ENCODE measurements at places on chromosomes 5 and 9. TPM values are rescaled to one million over a fixed set of nuclear protein-coding genes. Genes with fewer than 3 reads are reported as not detected.
A peak's percentile ranks its signal among the peaks of the same experiment; 100 is the strongest.

DNA sequence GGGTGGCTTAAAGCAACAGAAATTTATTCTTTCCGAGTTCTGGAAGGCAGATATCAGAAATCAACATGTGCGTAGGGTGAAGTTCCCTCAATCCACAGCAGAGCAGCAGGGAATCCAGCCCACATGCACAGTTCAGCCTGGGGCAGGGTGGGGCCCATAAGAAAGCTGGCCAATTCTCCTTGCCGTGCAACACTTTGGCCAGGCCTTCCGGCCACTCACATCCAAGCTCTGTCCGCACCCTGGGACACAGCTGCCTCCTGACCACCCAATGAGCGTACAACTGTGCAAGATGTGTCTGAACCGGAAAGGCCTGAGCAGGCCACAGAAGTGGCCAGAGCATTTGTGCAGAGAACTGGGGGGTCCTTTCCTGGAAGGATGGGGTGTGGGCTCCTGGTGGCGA, 274.9 kb downstream of the GADD45G start:
- DNase-seq, result no peak

GRCh38 chr9:114126247-114127060, 27.4 kb upstream of the KIF12 start:
- no peak for DNase-seq

The BHMT2 gene
- total RNA-seq, result not detected

DNA sequence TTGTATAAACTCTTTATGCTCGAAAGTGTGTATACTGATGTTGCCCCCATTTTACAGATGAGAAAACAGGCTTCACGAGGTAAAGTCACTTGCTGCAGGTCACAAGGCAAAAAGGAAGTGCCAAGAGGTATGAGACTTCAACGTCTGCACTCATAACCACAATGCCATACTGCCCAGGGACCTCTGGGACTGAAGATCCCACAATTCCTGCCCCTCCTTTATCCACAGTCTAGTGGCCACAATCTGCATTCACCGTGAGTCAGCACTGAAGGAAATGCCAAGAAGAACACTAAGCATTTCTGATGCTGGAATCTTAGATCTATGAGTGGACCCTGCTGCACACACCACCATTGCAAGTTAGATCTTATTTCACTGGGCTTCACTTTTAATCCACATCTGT, 37.3 kb downstream of the MED27 start:
- no peak for DNase-seq

The TRIM7 gene
- total RNA-seq, result not detected

DNA sequence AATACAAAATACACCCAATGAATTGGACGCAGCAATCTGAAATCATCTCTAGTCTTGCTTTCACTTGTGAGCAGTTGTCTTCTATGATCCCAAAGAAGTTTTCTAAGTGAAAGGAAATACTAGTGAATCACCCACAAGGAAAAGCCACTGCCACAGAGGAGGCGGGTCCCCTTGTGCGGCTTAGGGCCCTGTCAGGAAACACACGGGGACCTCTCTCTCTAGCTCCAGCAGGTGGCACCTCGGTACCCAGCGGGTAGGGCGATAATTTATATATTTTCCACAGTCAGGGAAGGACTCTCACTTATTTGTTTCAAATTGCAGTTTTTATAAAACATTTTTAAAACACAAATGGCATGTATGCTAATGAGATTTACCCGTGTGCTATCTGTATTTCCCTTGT, 417.1 kb downstream of the KDM4C start:
- no peak for DNase-seq

The FAXDC2 gene
- total RNA-seq, result 1.4 TPM

GRCh38 chr9:21465859-21466518, 16.1 kb downstream of the IFNE start:
- peak; percentile 76 for DNase-seq

The THBS4 gene
- 0.32 TPM for total RNA-seq

- DNase-seq, result no peak
Observed at GRCh38 chr5:139094154-139095131, 103.7 kb downstream of the SIL1 start.

The F12 gene
- 0.93 TPM for total RNA-seq

DNA sequence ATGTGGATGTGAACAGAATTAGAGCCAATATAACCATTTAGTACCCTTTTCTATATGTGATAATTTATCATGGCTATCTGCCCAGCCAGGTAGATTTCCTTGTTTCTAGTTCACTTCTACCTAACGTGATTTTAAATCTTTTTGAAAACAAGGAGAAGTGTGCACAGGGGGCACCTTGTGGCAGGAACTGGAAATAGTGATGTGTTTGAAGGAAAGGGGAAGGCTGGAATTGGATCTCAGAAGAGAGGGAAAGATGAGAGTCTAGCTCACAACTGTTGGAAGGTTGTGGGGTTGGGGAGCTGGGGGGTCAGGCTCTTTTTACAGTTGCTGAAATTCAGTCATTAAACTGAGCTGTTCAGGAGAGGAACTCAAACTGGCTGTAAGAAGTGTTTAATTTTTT, 219.5 kb downstream of the KCTD16 start:
- DNase-seq, result no peak

GRCh38 chr5:172913117-172913850, 45.9 kb upstream of the RPL26L1 start:
- no peak for DNase-seq

The LSM11 gene
- 2.3 TPM for total RNA-seq

The BTNL3 gene
- total RNA-seq, result not detected

GRCh38 chr5:6197427-6197826, 180.9 kb downstream of the MED10 start:
- DNase-seq, result no peak

GRCh38 chr9:88716596-88717290, 181.8 kb downstream of the NXNL2 start:
- DNase-seq, result no peak

The DOK3 gene
- 19.8 TPM for total RNA-seq

The C5orf58 gene
- not detected for total RNA-seq

DNA sequence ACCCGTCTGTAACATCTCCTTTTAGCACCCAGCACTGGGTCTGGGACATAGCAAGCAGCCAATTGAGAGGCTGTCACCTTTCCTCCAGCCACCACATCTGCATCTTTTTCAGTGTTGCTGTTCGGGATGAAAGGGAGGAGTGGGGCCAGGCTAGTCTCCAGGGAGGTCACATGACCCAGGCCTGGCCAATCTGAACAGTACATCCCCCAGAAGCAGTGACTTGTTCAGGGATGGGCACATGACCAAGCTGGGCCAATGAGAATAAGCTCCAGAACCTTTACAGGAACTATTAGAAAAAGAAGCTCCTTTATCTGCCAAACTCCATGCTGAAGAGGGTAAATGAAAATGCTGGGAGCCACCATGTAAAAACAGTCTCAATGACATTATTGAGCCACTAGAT, 359.0 kb downstream of the SLIT3 start:
- DNase-seq, result no peak

GRCh38 chr5:67201897-67202549, 5.4 kb upstream of the CD180 start:
- DNase-seq, result no peak

GRCh38 chr9:38440516-38440915, 16.3 kb upstream of the IGFBPL1 start:
- no peak for DNase-seq
